NCI-H748 treated with DMSO at 0.1 percent for 48 hours (cell line): ENCODE measurements at places on chromosomes 3 and 15.

GRCh38 chr3:183249006-183249718, 3.9 kb upstream of the B3GNT5 start:
- DNase-seq, result no peak

GRCh38 chr3:196740481-196741248, 1.0 kb downstream of the PAK2 start:
- DNase-seq, result peak; percentile 19

GRCh38 chr15:68382286-68383007, 49.5 kb downstream of the ITGA11 start:
- DNase-seq, result no peak

DNA sequence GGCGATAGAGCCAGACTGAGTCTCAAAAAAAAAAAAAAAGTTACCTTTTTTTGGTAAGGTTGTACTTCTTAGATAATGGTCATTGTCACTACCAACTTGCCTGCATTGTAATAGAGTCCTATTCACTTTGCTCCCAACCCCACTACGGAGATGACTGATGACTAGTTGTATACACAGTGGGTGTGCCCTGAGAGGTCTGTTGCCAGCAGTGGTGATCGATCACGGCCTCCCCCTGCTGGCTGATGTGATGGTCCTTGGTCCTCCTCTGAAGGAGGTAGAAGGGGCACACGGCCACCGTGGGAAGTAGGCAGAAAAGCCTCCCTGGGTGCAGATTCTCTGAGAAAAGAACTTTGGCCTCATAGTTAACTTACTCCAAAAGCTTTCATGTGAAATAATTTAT, 10.7 kb downstream of the GCNT3 start:
- DNase-seq, result peak; percentile 24

DNA sequence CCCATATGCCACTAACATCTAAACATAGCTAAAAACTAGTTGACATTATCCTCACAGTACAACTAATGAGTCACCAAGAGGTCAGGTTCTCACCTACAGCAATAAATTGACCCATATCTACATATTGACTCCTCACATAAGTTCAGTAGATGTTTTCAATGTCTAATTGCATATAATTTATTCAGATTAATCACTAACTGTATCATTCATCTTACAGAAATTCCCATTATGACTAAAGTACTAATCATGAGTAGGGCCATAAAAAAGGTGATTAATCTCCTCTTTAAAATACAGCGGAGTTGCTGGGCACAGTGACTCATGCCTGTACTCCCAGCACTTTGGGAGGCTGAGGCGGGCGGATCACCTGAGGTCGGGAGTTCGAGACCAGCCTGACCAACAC, 82.4 kb upstream of the ST3GAL6 start:
- no peak for DNase-seq

DNA sequence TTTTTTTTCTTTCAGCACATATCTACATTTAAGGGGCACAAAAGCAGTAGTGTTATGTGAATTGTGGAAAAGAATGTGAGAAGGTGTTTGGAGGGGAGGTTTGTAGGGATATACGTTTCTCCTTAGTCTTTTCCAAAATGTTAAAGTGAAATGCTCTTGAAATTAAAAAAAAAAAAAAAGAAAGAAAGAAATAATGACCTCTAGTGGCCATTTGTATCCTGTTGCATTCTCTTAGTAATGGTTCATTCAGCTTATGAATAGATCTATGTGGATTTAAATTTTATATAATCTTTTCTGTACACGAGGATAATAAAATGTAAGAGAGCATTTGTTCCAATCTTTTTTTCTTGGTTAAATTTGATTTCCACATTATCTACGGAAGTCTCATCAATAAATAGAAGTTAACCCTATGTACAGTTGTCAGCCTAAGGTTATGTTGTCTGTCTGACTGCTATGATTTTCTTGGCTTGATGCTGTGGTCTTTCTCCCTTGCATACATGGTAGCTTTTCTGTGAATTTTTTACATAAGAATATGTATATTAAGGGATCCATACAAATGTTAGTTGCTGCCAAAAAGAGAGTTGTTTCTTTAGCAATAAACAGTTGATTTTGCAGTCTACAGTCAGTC, 1.7 kb downstream of the P2RY13 start:
- no peak for DNase-seq

GRCh38 chr3:177041021-177041729, 156.1 kb downstream of the TBL1XR1 start:
- DNase-seq, result no peak

- DNase-seq, result no peak
These were observed 542 bp downstream of the ACAA1 start for GRCh38 chr3:38136393-38136776.

- DNase-seq, result no peak
These were observed 48.7 kb upstream of the ROBO2 start for GRCh38 chr3:76991165-76991564.

GRCh38 chr3:144770915-144771351, 799.3 kb downstream of the DIPK2A start:
- peak; percentile 28 for DNase-seq

DNA sequence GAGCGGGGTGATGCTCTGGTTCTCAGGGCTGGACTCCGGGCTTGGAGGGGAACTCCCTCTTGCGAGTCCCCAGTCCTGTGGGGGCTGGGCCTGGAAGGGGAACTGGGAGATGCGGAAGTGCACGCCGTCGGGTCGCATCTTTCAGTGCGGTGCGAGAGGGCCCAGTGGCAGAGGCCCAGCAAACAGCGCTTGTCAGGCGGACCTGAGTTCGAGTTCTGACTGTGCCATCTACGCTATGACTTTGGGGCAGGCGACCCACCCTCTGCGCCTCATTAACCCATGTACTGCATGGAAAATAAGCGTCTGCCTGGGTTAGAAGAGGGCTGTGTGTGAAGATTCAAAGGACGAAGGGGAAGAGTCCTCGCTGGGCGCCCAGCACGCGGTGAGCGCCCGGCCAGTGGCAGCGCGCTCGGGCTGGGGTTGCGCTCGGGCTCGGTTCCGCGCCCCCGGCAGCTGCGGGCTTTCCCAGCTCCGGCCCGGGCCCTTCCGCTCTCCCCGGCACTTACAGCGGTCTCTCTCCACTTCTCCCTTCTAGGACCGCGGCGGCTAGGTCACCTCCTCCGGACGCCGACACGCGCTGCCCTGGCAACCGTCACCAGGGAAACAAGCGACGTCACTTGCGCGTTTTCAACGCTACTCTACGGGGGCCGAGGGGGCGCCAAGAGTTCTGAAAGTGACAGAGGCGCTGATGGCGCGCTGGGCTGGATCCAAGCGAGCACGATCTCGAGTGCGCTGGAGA, at the start of gene CCDC13:
Gene CCDC13, minus strand, starts transcription at position 584 of the 739 bp plus-strand sequence. CDS start 14,908 bp downstream, outside the sequence.
- DNase-seq, result peak; percentile 77

- no peak for DNase-seq
These were observed 334.7 kb upstream of the RASGRP1 start for GRCh38 chr15:38899300-38899699.

DNA sequence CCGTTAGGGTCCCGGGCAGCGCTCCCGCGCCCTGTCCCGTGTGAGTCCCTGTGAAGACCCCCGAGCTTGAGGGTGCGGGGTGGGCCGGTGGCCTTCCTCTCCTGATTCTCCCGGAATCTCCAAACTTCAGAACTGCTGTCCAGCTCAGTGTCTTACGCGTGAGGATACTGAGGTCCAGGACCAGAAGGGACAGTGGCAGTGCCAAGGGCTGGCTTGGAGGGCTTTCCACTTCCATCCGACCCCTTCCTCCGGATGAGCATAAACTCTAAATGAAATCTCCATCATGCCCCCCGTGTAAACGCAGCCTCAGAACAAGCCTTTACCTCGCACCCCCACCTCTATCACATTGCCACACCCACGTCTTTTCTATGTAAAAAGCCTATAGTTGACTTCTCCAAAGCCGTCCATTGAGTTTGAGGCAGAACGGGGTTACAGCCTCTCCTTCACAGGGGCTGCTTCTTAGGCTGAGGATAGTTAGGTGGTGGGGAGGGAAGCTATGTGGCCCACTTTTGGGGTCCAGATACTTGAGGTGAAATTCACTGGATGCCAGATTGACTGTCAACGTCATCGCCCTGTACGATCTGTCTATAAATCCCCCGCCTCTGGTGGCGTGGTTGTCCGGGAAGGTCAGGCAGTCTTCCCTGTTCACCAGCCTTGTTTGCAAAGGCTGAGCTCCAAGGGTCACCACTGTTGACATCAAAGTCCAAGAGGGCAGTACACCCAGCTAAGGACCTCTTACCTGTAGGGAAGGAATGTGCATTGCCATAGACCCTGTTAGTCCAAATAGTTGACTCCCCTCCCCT, 1.1 kb downstream of the EDEM1 start:
- DNase-seq, result peak; percentile 2

DNA sequence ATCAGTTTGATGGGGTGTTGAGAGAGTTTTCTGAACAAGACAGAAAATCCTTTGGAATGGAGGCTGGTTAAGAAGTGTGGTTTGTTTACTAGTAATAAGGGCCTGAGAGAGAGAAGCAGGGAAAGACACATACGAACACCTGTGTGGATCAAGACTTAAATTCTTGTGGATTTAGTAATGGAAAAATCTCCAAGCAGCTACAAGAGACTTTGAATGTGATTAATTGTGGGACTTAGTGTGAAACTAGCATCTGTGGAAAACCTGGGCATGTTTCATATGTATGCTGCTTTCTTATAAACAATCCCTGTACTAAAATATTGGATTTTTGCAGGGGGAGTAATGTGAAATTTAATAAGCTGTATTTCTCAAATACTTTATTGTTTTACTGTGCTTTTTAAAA, 399.1 kb downstream of the SI start:
- DNase-seq, result no peak

DNA sequence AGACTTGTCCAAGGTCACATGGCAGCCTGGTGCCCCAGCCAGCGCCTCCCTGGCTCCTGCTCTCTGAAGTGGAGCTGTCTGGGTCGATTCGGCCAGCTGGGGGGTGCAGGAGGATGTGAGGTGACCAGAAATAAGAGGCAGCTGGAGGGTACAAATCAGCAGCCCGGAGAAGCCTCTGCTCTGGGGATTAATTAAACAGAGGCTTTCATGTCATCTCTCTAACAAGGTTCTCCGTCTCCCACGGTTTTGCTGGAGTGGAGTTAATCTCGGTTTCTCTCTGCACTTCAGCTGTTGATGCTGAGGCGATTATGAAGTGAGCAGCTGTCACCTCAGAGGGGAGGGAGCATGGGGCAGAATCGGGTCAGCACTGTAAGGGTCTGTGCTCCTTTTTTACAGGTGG, 236.8 kb downstream of the TLE3 start:
- no peak for DNase-seq

DNA sequence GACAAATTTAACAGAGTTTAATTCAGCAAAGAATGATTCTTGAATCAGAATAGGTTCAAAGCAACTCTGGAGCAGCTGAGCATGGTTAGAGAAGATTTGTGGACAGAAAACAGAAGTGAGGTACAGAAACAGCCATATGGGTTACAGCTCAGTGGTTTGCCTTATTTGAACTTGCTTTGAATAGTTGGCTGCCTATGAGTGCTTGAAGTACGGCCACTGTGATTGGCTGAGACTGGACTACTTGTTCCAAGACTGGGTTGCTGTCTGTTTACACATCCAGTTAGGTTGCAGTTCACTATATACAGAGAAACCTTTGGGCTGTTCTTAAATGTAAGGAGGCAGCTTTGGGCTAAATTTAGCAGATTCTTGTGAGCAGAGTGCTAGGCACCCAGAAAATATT, 79.4 kb upstream of the CADPS start:
- DNase-seq, result no peak

- no peak for DNase-seq
These were observed 4.5 kb downstream of the CORO2B start for GRCh38 chr15:68583321-68583720.

DNA sequence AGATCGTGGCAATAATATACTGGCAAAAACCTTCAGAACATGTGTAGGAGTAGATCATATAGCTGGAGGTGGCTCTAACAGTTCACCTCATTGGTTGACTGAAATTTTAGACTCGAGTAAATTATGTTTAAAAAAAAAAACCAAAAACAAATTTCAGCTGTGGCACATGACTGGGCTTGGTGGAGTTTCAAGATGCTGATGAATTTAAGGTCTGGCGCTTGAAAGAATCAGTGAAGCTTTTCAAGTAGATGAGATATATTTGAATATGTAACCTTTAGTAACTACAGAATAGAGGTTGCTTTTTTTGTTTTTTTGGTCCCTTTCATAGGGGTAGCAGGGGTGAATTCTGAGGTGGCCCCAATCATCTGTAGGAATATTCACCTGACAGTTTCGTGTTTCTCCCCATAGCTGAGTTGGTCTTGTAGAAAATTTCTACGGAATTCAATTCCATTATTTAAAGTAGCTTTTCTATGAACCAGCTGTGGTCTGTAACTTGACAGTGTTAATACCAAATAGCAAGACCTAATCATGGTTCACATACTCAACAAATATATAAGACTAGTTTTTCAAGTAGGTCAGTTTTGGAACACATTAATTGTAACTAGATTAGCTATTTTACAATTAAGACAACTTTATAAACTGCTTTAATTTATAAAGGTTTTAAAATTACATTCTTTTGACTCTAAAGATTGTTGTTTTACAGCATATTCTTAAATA, 65.6 kb downstream of the MAP4 start:
- no peak for DNase-seq

DNA sequence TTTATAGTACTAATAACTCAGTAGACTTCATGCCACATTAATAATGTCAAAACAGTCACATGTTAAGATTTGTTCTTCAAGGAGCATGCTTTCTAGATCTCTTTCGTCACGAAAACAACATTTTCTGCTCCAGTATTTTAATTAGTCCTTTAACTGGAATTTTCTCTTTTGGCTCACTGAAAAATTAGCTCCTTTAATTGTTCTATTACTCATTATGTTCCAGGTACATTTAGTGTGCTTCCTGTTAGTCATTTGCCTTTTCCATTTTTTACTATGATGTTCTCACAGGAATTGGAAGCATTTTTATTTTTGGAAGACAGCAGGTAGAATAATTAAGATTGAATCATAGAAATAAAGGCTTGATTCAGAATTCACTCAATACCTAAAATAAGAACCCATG, 111.2 kb downstream of the SLC9A9 start:
- no peak for DNase-seq

- no peak for DNase-seq
These were observed 18.8 kb downstream of the ASTE1 start for GRCh38 chr3:131007782-131008181.

DNA sequence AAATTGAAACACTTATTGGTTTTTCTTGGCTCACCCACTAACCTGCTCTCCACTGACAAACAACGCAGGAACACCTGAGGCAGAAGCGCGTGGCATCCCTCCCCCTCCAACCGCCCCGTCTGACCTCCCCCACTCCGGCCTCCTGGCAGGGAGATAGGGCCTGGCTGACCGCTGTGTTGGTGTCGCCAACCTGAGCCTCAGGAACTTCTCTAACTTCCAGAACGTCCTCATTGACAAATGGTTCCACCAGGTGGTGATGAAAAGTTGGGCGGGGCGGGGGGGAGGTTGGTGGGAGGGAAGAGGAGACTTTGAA, 22.8 kb downstream of the IL17RD start:
- DNase-seq, result no peak
